ENCODE measurements at places on chromosomes 6 and 20.
A peak's percentile ranks its signal among the peaks of the same experiment; 100 is the strongest.

- DNase-seq = no peak
These were observed 115.4 kb downstream of the CFAP61 start for GRCh38 chr20:20167698-20168097.

- DNase-seq = no peak
These were observed 153.6 kb upstream of the SIM1 start for GRCh38 chr6:100618351-100618671.

DNA sequence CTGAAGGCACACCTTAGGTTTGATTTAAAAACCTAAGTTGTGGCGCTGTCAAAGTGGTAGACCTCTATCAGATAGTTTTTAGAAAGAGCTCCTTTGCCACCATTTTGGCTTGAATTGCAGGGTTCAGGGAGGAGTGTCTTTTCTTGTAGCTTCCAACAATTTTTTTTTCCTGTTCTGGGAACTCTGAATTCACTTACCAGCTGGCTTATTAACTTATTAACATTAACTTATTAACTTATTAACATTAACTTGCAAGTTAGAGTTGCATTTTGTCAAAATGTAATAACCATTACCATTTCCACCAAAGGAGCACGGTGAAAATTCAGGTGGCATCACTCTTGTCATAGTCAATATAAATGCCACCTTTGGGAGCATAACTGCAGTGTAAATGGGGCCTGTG is 181.9 kb downstream of the ISM1 start:
- no peak for DNase-seq

DNA sequence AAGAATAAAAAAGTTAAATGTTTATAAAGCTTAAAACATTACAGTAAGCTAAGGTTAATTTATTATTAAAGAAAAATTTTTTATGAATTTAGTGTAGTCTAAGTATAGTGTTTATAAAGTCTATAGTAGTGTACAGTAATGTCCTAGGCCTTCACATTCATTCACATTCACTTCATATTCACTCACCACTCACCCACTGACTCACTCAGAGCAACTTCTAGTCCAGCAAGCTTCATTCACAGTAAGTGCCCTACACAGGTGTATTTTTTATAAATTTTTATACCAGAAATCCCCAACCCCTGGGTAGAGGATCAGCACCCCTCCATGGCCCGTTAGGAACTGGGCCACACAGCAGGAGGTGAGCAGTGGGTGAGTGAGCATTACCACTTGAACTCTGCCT is 24.3 kb upstream of the ADGRF1 start:
- DNase-seq = no peak

GRCh38 chr6:45895569-45895968 is 120.1 kb downstream of the CLIC5 start:
- no peak for DNase-seq

GRCh38 chr20:31547017-31547675 is 32.9 kb downstream of the HM13 start:
- peak; percentile 73 for DNase-seq

DNA sequence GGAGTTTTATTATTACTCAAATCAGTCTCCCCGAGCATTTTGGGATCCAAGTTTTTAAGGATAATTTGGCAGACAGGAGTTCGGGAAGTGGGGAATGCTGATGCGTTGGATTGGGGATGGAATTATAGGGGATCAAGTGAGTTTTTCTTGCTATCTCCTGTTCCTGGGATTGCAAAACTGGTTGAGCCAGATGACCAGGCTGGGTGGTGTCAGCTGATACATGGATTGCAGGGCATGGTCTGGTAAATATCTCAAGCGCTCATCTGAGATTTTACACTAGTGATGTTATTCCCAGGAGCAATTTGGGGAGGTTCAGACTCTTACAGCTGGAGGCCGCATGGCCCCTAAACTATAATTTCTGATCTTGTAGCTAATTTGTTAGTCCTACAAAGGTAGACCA is 54.7 kb downstream of the ENPP1 start:
- no peak for DNase-seq

- DNase-seq = no peak
These were observed 142.6 kb upstream of the MCHR2 start for GRCh38 chr6:100136590-100136989.

DNA sequence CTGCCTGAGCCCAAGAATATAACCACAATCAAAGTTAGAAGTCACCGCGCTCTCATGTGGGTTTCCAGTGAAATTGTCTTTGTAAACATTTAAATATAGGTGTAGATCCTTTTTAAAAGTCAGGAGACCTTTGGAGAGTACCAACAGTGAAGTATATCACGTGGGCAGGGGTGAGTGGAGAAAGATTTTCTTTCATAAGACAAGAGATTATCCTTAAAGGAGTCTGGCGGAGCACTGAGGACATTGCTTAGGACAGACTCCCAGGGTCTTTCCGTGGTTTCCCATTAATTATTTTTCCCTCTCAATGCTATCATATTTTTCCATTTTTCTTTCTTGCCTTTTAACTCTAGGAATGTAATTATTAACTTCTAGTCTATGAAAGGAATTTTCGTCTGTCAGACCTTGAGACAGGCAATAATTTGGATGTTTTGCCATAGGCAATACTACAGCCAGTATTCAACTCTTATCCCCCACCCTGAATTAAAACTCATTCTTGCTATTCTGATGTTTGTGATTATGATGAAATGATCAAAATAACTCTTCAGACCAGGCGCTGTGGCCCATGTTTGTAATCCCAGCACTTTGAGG is 31.4 kb downstream of the DCBLD1 start:
- no peak for DNase-seq

DNA sequence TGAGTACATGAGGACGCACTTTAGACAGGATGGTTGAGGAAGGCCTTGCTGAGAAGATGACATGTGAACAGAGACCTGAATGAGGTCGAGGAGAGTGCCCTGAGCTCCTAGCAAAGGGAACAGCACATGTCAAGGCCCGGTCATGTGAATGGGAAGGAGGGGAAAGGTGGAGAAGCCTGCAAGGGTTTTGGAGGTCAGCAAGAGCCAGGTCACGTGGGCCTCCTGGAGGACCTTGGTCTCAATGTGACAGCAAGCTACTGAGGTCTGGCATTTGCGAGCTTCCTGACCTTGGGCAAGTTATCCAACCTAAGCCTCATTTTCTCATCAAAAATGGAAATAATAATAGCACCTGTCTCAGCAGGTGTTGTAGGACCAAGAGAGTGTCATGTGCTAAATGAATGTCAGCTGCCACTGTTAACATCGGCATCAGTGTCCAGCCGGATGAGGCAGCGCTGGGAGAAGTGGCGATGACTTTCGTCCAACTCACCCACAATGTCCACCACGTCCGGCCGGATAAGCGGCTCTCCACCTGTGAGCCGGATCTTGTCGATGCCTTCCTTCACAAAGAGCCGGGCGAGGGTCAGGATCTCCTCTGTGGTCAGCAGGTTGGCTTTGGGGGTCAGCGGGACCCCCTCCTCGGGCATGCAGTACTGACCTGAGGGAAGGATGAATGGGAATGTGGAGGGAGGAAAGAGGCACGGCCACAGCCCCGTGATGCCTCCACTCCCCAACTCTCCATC is 8.9 kb downstream of the MOCS1 start:
- DNase-seq = no peak

GRCh38 chr6:108832738-108833137 is 15.5 kb upstream of the ARMC2 start:
- DNase-seq = no peak

- DNase-seq = no peak
These were observed 264.5 kb downstream of the CDH4 start for GRCh38 chr20:61516346-61517208.

DNA sequence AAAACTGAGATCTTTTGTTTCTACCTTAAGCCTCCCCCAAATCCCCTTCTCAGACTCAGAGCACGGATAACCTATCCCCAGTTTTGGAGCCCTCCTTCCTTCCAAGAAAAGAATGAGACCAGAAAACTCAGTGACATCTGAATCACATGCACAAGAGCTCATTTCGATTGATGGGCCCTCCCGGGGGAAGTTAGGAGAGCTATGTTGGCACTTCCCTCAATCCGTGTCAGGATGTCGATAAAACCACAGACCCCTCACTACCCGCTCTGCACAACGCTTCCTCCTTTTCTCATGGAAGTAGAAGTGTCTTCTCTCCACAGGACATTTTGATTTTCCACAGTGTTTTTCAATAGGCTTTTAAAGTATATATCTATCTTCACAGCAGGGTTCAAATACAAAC is 332.4 kb downstream of the HACE1 start:
- DNase-seq = no peak

GRCh38 chr6:106773996-106774629 is 144.7 kb downstream of the QRSL1 start:
- DNase-seq = no peak

DNA sequence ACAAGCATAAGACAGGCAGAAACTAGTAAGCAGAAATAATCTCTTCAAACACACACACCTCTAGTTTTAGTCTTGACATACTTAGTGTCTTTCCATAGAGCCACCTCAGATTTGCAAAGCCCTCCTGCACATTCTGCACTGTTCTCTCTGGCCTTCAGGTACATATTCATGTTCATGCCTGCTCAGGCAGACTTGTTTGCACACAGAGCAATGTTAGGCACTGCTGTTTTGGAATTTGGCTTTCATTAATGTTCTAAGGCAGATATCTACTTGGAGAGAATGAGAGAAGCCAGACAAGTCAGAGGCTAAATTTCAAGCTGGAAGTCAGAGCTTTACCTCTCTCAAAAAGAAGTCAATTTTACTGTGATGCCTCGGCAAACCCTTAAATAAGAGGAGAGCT is 21.3 kb upstream of the DST start:
- no peak for DNase-seq

- no peak for DNase-seq
These were observed 49.5 kb downstream of the YTHDF1 start for GRCh38 chr20:63166193-63167020.

- DNase-seq = no peak
These were observed 622.3 kb downstream of the PTPRT start for GRCh38 chr20:42567409-42567808.

- DNase-seq = no peak
These were observed 12.1 kb upstream of the PDE10A start for GRCh38 chr6:165675120-165675519.

DNA sequence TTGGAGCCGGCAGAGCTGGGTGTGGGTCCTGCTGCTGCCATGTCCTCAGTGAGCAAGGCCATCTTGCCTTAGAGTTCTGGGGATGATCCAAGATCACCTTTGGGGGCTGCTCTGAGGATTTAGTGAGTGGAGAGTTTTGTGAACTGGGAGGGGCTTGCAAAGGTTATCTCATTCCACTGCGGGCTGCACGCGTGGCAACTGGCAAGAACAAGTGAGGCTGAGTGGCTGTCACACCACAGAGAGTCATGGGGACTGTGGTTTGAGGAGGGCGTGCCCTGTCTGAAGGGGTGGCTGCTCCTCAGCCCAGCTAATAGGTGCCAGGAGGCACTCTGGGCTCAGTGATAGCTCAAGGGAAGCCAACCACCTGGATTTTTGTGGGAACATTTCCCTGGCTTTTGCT is 37.6 kb downstream of the TTLL9 start:
- no peak for DNase-seq

DNA sequence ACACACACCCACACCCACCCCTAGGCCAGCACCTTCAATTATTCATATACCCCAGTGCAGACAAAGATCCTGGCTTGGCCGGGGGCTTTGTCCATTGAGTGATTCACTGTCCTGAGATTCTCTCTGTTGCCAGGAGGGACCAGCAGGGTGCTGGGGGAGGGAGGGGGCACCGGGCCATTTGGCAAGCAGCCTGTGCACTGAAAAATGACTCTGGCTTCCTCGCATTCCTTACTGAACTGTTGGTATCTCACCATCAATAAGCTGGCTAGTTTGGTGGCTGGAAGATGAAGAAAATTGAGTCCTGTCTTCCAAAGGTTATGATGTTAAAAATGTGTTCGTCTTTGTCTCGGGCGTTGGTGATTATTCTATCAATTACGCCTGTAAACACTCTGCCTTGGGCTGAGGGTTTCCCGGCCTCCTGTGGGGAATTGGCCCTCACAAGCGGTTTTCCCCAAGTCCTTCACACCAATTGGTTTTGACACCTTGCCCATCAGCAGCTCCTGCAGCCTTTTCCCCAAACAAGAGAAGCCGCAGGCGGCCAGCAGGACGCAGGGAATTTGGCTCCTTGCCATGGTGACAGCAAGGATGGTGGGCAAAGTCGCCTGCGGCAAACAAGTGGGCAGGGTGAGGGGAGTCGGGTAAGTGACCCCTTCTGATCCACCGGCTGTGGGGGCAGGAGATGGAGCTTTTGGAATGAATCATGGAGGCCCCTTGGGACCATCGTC is 4.9 kb downstream of the VSTM2L start:
- no peak for DNase-seq

DNA sequence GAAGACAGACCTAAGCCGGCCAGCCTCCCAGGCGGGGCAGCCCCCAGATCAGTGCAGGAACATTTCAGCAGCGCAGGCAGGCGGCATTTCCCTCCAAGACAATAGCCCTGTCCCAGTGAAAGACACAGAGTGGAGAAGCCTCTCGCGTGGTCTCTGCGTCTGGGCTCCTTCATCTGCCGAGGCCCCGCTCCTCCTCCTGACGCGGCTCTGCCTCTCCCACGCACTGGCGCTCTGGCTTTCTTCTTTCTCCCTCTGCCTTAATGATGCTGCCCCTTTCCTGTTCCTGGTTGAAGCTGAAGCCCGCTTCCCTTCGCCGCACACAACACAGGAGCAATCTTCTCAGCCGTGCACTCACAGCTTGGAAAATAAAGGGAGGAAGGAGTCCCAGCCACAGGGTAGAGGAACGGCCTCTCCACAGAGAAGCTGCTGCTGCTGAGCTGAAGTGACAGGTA is 347.5 kb downstream of the CDH4 start:
- no peak for DNase-seq

- no peak for DNase-seq
These were observed 13.8 kb upstream of the HLA-G start for GRCh38 chr6:29813809-29814208.

- no peak for DNase-seq
These were observed 13.5 kb upstream of the XRN2 start for GRCh38 chr20:21289651-21290050.

- DNase-seq = no peak
These were observed 31.5 kb downstream of the SNX5 start for GRCh38 chr20:17936761-17937732.

Data from stimulated activated naive B cell treated with anti-CD40 and anti-IgM and Interleukin-4, amounts not matched to agents 10 μg/mL and 1 μg/mL and 100 μg/mL, for 72 hours (primary cell).